ENCODE measurements at places on chromosomes 11 and 22.

DNA sequence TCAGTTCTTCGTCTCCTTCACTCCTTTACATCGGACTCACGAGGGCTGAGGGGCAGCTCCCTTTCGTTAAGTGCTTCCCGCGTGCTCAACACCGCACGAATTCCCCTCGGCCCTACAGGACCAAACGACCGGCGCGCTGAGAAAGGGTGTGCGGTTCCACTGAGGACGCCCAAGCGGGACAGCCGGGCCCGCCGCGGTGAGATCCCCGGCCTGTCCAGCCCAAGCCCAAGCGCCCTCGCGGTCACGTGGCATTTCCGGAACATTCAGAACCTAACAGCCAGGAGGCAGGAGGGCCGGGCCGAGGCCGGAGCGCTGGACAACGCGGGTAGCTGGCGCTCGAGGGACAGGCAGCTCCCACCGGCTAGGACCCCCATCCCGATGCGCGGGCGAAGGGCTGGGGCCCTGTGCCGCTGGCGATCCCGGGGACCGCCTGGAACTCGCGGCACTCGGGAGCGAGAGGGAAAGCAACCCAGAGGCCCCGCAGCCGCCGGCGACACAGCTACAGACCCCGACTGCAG, 737 bp upstream of the STIP1 start:
- no peak for DNase-seq

GRCh38 chr11:75474878-75475766, 42.1 kb upstream of the KLHL35 start:
- DNase-seq: no peak

- DNase-seq: no peak
Observed at GRCh38 chr11:128717516-128717915, 23.6 kb downstream of the FLI1 start.

GRCh38 chr11:36492724-36493304, 17.3 kb downstream of the TRAF6 start:
- no peak for DNase-seq

GRCh38 chr11:8746331-8746974, 63.9 kb downstream of the RPL27A start:
- no peak for DNase-seq

- DNase-seq: peak; percentile 64
Observed at GRCh38 chr11:34356576-34356912, 1.3 kb downstream of the ABTB2 start.
